Stimulated activated naive CD4-positive, alpha-beta T cell treated with Interleukin-2 at 50 U/mL for 16 hours (primary cell): ENCODE measurements at places on chromosomes 11 and 22.

- no peak for DNase-seq
These were observed 31.9 kb downstream of the ANKK1 start for GRCh38 chr11:113419454-113420003.

DNA sequence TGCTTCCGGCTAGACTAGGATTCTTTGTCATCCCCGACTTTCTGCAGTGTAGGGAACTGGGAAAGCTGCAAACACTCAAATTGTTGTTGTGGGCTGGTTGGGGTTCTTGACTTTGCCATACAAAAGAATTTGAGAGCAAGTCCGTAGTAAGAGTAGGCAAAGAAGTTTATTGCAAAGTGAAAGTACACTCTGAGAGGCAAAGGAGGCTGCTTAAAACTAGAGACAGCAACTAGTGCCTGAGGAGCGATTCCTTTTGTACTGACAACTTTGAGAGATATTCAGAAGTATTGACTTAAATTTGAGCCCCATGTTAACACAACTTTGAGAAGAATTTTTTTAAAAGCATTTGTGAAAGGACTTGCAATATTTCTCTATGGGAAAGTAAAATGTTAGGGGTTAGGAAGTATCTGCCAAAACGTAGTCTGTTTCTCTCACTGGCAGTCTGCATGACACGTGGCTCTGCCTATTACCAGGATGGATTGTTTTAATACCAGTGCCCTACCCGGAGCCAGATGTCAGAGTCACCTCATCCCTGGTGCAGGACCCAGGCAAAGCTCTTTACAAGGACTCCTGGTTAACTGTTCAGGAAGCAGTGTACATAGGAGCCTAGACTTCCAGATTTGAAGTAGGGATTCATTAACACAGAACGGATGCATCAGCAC lies 85.0 kb upstream of the CLPB start:
- DNase-seq, result peak; percentile 1

DNA sequence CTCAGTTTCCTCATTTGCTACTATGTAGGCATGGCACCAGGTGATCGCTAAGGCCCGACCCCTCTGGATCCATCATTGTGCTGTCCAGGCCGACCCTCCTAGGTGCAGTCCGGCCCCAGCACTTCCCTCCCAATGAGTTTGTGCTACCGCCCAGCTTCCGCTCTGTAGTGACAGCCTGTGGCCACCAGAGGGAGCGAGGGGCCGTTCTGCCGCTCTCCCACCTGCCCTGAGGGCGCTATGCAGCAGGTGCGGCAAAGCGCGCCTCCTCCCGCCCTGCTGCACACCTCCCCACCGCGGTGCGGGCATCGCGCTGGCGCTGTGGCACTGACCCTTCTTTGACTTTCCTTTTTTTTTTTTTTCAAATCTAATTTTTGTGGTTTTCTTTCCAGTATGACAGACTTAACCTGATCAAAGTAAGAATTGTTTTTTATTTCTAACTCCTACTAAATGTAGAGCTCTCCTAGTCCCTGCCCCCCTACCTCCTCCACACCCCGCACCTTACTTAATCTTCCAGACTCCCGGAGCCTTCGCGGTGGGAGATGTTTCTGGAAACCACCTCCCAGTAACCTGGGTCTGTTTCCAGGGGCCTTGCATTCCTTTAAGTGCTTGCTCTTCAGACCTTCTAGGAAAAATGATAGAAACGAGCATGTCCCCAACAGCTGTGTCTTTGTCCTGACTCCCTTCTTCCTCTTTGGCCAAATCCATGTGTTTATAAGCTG lies 73.7 kb downstream of the SCN3B start:
- DNase-seq, result peak; percentile 55

GRCh38 chr11:29306527-29306926 lies 710.3 kb downstream of the KCNA4 start:
- no peak for DNase-seq

DNA sequence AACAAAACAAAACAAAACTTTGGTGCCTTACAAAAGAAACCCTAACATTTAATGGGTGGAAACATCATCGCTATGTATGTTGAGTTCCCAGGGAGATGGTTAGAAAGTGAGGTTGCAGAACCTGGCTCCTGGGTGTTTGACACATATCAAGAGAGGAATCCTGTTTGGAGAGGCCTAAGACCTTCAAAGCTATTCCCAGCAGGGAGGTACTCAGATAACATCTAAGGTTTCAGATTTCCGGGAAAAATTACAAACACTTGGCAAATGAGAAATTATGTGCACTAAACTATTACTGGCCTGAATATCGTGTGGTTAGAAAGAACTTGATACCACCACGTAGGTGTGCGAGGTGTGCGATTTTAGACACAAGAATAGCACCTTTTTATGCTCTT lies 18.5 kb downstream of the TRIM5 start:
- no peak for DNase-seq

DNA sequence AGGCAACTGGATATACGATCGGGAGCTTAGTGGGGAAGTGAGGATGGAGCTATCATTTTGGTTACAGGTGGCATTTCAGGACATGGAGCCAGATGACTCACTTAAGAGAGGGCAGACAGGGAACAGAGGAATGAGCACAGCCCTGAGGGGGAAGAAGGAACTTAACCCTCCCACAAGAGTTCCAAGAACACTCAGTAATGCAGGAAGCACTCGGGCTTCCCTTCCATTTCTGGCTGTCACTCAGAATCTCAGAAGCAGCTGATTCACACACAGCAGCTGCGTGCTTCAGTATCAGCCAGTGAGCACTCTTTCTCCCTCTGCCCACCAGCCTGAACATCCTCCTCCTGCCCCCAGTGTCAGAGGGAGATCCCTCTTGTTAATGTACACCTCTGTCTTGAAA lies 34.8 kb downstream of the EFCAB6 start:
- DNase-seq, result no peak

DNA sequence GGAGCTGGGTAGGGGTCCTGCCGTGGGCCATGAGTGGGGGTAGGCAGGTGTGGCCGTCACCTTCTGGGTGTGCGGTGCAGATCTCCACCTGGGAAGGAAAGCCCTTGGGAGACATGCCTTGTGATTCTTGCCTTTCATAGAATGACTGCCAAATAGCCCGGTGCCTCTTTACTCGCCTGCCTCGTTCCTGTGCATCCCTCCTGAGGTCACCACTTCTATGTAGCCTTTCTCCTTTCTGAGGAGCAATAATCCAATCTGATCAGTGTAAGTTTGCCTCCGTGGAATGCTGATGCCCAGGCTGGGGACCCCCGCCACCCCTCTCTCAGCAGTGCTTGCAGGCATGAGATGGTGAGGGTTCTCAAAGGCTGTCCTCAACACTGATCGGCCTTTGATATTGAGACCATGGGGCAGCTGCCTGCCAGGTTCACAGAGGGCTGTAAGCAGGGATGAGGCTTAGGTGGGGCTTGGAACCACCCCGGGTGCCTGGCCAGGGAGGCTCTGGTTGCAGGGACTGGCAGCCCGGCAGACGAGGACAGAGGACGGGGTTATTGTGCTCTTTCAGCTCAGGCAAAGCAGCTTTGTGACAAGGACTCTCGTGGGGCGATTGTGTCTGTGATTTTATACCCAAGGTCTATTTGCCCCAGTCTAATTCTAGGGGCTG lies 86.1 kb upstream of the WNT7B start:
- DNase-seq, result no peak

DNA sequence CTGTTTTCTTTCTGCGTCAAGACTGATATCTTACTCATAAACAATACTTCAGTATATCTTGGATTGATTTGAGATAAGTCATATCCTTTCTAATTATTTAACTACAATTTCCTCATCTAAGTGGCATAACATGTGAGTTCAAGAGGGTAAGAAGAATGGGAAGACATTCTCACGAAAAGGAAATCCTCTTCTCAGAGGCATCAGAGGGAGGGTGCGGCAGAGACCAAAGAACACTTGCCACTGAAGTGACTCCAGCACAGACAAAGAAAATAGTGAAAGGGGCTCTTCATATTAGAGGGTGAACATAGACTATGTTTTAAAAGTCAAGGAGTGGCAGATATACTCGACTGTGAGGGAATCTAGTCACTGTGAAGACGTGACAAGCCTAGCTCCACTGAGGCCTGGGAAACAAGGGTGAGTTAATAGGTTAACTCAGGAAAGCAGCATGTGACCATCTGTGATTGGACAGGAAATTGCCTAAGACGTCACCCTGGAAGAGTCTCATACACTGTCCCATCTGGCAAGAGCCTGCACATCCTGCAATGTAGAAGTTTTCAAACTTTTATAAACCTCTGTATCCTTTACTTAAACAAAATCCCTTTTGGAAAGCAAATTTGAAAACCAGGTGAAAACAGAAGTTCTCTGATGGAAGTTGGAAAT lies 1.9 kb upstream of the MMP1 start:
- no peak for DNase-seq

GRCh38 chr11:32071811-32072210 lies 19.1 kb upstream of the RCN1 start:
- DNase-seq, result no peak

GRCh38 chr11:118930094-118930712 lies 4.5 kb upstream of the BCL9L start:
- DNase-seq, result peak; percentile 85

DNA sequence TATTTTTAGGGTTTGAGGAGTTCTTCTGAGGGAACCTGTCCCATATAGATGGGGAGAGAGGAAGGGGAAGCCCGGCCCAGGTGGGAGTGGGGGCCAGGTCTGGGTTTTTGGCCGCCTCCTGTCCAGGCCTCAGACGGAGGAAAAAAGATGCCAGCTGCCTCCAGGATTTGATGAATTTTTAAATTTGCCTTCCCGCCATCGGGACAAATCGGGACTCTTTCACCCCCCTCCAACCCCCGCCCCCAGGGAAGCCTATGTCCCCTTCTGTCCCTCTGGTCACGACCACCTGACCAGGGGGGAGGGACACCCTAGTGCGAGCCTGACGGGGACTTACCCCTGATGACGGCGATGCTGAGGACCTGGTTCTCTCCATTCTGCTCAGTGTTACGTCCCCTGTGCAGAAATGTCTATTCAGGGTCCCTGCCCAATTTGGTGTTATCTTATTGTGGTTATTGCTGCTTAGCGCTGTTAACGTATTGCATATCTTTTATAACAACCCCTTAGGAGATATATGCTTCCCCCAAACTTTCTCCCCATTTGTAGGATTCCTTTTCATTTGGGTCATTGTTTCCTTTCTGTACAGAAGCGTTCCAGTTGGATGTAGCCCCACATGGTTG lies 115.9 kb upstream of the GRK3 start:
- no peak for DNase-seq

DNA sequence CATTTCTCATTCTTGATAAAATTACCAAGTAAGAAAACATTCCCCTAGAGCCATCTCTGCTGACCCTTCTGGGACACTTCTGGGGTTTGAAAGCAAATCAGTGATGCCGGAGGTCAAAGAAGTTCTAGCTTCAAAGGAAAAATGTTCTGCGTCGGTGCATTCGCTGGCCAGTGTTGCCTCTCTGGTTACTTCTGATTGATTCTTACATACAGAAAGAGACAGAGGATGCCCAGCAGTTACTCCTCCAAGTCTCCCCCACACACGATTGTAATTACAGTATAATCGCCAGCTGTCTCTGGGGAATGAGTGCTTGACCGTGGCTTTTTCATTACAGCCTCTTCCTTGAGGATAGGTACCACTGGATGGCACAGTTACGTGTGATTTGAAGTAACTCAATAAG lies 150.9 kb downstream of the SNX19 start:
- DNase-seq, result no peak

DNA sequence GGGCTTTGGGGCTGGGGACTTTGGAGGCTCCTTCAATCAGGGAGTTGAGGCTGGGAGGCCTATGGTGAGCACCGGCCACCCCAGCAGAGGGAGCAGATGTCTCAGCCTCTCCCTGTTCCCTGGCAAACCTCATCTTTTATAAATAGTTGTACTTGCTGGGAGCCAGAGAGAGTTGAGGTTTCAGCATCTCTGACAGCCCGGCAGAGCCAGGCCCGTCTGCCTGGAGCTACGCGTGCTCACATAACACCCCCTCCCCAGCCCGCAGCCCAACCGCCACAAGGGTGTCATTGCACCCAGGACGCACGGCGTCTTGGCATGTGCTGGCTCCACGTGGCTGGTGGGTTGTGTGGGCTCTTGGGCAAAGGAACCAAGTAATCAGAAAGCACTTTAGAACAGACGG lies 127.1 kb downstream of the CHST1 start:
- no peak for DNase-seq

- DNase-seq, result no peak
These were observed 19.9 kb downstream of the BID start for GRCh38 chr22:17754233-17754925.

- peak; percentile 18 for DNase-seq
These were observed 1.0 kb downstream of the VWCE start for GRCh38 chr11:61293867-61294716.
